ENCODE measurements at places on chromosomes 16 and 17.

GRCh38 chr17:73342541-73343167, 30.9 kb upstream of the CDC42EP4 start:
- peak; percentile 67 for DNase-seq

DNA sequence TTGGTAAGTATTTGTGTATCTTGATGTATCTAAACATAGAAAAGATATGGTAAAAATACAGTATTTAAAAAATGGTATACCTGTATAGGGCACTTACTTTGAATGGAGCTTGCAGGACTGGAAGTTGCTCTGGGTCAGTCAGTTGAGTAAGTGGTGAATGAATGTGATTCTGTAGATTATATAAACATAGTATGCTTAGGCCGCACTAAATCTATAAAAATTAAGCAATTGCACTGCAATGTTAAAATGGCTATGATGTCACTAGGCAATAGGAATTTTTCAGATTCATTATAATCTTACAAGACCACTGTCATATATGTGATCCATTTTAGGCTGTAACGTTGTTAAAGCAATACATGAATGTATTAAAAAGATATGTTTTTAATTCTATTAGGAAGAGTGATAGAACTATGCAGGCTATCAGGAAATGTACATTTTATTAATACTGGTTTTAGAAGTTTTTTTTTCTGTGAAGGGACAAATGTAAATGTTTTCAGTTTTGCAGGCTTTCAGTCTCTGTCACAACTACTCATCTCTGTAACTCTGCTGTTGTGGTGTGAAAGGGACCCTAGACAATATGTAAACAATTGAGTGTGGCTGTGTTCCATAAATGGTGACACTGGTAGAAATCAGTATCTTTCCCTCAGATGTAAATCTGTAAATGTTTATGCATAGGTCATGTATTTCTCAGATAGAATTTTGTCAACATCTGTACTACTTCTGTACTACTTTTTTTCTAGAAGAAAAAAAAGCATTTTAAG, 10.5 kb downstream of the CBFB start:
- DNase-seq, result no peak

DNA sequence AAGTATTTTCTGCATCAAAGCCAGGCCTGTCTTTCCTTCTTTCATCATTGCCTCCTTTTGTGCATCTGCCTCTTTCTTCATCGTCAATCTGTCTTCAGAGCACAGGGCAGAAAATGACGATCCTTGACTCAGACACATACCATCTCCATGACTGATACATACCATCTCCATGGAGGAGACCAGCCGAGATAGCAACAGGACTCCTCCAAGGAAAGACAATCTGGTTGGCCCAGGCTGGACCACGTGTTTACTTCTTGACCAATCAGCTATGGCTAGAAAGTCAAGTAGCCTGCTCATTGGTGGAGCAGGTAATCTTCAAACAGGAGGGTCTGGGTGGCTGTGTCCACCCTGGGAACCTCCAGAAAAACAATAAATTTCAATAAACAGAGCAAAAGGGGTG, 164.6 kb downstream of the CPPED1 start:
- peak; percentile 31 for DNase-seq

- DNase-seq, result no peak
Measured at GRCh38 chr17:57403236-57403635, 146.9 kb downstream of the MSI2 start.

GRCh38 chr16:21611198-21611555, 11.8 kb downstream of the METTL9 start:
- no peak for DNase-seq

- no peak for DNase-seq
Measured at GRCh38 chr16:53971616-53972015, 267.7 kb downstream of the FTO start.

GRCh38 chr16:89123831-89124100, 30.1 kb downstream of the ACSF3 start:
- DNase-seq, result no peak

DNA sequence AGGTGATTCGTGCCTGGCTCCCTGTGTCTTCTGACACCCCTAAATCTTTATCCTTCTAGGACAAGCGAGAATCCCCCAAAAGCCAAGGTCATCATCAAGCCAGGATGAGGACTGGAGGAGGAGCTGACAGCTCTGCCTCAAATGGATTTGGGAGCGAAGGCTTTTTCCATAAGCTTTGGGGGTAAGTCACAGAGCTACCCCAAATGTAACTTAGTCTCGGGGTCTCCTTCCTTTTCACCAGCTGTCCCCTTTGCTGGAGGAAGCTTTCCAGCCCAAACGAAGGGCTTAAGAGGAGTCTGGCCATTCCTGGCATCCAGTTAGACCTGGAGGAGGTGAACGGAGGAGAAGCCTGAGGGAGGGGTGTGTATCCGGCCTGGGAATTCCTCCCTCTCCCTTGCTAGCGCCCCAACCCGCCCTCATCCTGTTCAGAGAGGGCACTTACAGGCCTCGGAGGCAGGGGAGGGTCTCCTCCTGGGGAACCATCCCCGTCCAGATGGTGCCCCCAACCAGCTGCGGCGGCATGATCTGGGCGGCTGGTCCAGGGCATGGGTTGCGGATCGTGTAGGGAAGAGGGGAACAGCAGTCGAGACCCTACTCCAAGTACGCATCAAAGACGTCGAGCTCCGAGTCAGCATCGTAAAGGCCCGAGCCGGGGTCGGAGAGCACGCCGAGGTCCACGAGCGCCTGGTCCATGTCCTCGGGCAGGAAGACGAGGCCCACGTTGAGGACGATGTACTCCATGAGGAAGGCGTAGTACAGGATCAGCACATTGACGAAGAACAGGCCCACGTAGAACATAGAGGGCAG, 938 bp downstream of the DEXI start:
- DNase-seq, result no peak

DNA sequence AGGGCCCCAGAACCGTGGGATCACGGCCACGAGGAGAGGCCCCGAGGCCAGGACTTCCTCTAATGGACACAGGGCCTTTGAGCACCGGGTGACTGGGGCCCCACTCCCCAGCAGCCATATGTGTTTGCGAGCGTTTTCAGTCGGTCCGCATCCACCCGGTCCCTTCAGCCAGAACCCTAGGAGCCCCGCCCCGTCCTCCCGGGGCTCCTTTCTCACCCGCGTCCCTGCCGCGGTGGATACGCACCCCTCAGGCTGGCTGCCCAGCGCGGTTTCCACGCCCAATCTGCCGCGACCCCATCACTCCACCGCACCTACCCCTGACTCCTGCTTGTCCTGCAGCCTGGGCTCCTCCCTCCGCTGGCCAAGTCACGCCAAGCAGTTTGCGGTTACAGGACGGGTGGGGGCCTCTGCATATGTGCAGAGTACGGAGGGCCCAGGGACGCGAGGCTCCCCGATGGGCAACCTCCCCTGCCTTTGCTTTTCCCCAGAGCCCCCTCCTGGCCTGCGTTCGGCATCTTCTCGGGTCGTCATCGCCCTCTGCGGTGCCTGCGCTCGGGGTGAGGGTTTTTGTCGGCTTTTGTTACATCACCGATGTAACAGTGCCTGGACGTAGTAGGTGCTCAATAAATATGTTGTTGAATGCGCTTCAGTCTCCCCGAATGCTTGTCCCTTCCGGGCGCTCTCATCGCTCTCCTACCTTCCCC, 1.0 kb upstream of the TTYH2 start:
- DNase-seq, result peak; percentile 42

GRCh38 chr17:44338702-44339101, 6.4 kb upstream of the GRN start:
- DNase-seq, result no peak

GRCh38 chr17:81222906-81223761, at the start of gene CEP131:
TSS of gene CEP131 (minus strand) at chr17:81222965. CDS start at chr17:81220056, 2,909 bp downstream.
- DNase-seq, result peak; percentile 100

DNA sequence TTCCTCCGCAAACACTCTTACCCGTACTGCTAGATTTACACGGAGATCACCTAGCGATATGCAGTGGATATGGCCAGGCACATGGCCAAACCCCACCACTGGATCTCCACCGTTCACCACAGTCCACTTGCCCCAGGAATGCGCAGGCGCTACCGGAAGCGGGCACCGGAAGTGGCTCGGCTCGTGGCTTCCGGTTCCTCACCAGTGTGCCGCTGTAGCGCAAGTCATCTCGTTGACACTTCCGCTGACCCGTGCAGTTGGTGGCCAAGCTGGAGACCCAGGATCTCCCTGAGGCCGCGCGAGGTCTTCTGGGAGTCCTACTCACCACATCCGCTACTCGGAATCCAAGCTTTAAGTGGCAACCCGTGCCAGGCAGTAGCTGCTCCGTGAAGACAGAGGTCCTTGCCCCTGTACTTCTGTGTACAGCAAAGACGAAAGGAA, 11.5 kb downstream of the ZNF597 start:
- DNase-seq, result peak; percentile 49

GRCh38 chr17:38324141-38324697, 19.5 kb downstream of the GPR179 start:
- no peak for DNase-seq

GRCh38 chr16:68331879-68332410, 21.1 kb downstream of the PRMT7 start:
- DNase-seq, result peak; percentile 83

DNA sequence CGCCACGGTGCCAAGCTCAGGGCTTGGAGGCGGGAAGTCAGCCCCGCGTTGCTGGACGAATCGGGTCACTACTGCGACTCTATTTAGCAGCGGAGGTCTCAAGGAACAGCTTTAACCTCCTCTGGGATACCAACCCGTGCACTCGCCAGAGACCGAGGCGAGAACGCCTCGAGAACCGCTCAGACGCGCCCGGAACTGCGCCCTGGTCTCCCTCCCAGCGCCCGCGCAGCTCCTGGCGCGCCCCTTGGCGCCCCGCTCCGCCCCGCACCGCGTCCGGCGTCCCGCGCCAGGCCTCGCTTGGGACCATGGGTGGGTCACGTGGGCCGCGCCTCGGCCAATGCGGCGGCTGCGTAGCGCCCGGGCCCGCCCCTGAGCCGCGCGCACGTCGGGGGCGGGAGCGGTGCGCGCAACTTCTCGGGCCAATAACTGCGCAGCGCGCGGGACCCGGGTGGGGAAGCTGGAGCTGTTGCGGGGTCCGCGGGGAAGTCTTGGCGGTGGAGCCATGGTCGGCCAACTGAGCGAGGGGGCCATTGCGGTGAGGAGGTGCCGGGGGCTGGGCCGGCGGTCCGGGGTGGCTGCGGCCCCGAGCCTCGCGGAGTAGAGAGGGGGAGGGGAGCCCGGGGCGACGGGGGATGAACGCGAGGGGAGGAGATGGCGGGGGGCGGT, at the start of the genes RPA1 and SMYD4:
Gene RPA1 (plus strand): TSS at position 414 of the 666 bp plus-strand sequence. CDS start 89 bp downstream, at position 503.
Gene SMYD4 (minus strand): TSS at position 311 of the 666 bp plus-strand sequence. CDS start 1,908 bp downstream, outside the sequence.
- peak; percentile 96 for DNase-seq

GRCh38 chr17:15958484-15958854, 13.5 kb downstream of the ADORA2B start:
- no peak for DNase-seq

- peak; percentile 31 for DNase-seq
Measured at GRCh38 chr17:19578545-19578944, 44.9 kb downstream of the SLC47A1 start.

DNA sequence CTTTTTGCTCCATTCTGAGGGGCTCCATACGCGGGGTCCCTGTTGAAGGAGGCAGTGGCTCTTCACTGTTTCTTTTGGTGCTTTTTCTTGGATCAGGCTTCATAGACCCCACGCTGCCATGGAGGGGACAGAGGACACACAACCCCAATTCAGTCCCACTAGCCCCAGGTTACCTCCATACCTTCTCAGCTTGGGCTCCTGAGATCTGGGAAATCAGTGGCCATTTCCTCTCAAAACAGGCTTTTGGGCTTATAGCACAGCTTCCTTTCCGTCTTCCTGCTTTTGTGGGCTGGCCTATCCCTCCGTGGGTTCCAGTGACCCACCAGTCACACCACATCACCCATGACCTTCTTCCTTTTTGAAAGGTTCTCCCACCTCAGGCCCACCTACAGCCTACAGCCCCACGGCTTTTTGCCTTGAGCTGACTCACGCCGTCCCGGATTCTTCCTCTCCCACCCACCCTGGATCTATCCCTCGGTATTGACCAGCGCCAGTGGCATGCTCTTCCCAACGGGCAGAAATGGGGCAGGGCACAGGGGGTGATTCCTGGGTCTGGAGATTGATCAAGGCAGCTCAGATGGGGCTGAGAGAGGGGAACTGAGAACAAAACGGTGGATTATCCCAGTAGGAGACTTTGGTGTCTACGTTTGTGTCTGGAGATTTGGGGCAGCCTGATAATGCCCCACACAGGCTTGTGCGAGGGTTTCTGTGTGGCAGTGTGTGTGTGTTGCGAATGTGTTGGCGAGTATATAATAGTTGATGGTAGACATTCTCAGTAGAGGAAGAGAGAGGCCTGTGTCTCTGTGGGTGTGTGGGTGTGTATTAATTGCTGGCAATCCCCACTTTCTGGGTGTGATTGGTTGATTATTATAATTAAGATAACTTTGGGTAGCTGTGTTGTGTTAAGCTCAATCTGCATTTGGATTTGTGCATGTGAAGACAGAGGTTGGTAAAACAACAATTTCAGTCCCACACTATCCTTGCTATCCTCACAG, 3.8 kb downstream of the TBX21 start:
- no peak for DNase-seq

DNA sequence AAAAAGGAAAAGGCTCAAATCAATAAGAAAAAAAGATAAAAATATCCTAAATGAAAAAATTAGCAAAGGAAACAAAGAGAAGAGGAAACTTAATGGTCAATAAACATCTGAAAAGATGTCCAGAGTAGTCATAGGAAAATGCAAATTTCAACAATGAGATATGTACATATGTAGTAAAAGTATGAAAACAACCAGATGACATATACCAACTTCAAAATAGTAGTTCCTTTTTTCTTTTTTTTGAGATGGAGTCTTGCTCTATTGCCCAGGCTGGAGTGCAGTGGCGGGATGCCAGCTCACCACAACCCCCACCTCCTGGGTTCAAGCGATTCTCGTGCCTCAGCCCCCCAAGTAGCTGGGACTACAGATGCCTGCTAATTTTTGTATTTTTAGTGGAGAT, 21.7 kb upstream of the NFAT5 start:
- no peak for DNase-seq

DNA sequence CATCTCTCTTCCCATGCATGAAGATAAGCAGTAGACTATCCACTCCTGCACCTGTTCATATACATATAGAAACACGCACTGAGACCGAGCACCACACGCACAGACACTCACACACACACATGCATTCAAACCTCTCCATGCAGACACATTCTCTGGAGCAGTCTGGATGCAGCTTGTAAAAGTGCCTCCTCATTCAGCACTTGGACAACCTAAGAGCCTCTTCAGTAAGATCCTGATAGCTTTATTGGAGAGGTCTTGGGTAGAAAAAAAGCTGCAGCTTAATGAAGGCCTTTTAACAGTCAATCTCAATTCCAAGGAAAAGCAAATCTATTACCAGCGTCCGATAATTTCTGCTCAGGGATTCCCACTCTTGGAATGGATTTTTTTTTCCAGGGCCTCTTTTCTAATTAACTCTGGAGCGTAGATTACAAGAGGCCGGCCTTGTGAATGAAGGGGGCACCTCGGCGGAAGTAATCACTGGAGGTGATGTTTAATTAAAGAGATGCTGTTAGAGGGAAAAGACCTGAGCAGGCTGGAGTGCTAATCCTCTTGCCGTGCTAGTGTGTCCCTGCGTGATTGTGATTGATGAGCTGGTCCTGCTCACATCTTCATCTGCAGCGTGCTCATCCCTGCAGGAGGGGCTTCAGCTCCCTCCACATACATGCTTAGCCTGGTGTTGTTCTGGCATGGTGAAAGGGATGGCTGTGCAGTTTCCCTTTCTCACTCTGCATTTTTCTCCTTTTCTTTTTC, 155.1 kb downstream of the RBFOX1 start:
- DNase-seq, result no peak

- DNase-seq, result no peak
Measured at GRCh38 chr16:13244770-13245169, 343.4 kb downstream of the SHISA9 start.

GRCh38 chr17:42315402-42316156, 27.3 kb downstream of the STAT5A start:
- no peak for DNase-seq

Data from astrocyte of the hippocampus (primary cell).